ENCODE measurements at places on chromosomes 2 and 18. TPM values are rescaled to one million over a fixed set of nuclear protein-coding genes. Genes with fewer than 3 reads are reported as not detected.

Gene SOWAHC
- total RNA-seq: 16.1 TPM

Gene PARD3B
- total RNA-seq: 19.6 TPM

GRCh38 chr2:144877893-144878292 lies 358.0 kb upstream of the ZEB2 start:
- H3K4me1 ChIP-seq: no peaks in the 10 kb centered on the region
- no peaks in the 10 kb centered on the region for H3K27me3 ChIP-seq
- H3K27ac ChIP-seq: no peak overlapping the region
- no peak overlapping the region for H3K4me3 ChIP-seq
- no peak for DNase-seq

DNA sequence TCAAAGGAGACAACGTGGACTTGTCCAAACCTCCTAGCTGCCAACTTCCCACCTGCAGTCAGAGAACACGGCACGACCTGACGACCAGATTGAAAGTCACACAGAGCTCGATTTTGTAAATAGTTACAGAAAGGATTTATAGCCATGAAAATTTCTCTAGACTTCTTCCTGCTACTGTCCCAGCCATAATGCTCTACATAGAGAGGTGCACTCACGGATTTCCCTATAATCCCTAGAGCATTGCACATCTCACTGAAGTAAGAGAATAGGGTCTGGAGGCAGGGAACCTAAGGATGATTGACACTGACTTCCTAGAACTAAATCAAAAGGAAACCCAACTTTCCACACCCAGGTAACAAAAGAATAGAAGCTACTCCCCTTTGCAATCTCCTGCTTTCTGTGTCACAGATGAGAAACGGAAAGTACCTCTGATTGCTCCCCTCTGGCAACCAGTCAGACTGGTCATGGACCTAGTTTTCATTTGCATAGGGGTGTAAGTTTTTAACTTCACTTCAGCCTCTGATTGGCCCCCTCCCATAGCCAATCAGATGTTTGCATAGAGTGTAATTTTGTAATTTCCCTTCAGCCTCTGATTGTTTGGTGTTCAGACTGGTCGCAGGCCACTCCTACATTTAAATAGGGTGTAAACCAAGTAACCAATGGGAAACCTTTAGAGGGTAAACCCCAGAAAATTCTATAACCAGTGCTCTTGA lies 58.6 kb upstream of the FBXO11 start:
- H3K4me3 ChIP-seq: no peak overlapping the region
- no peak overlapping the region for H3K27ac ChIP-seq
- H3K27me3 ChIP-seq: no peaks in the 10 kb centered on the region
- DNase-seq: no peak

DNA sequence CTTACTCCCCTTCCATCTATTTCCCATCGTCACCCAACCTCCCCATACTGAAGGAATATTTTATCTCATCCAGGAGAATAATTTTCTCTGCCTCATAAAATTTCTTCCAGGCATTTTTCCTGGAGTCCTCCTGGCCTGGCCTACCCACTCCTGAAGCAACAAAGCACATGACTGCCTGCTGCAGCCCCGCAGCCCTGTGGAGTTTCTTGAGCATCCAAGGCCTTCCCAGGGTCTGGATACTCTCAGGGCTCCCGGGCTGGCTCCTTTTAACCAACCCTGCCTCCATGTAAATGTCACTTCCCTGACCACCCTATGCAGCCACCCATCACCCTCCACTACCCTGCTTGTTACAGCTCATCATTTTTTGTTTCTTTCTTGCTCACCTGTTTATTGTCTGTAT lies 64.0 kb downstream of the CDH20 start:
- no peaks in the 10 kb centered on the region for H3K27me3 ChIP-seq
- DNase-seq: no peak
- no peak overlapping the region for H3K27ac ChIP-seq
- no peak overlapping the region for H3K4me3 ChIP-seq

Gene FAM124B
- 5.8 TPM for total RNA-seq

- peaks cover 5% of the 10 kb centered on the region for H3K4me1 ChIP-seq
- no peak for DNase-seq
- no peak overlapping the region for H3K27ac ChIP-seq
- no peaks in the 10 kb centered on the region for H3K36me3 ChIP-seq
- H3K4me3 ChIP-seq: no peak overlapping the region
Measured at GRCh38 chr2:238434846-238435751, 8.4 kb downstream of the ASB1 start.

Gene SETBP1
- total RNA-seq: 16.1 TPM

GRCh38 chr2:107931412-107931811 lies 54.9 kb upstream of the SLC5A7 start:
- H3K4me3 ChIP-seq: no peak overlapping the region
- H3K27ac ChIP-seq: no peak overlapping the region
- H3K27me3 ChIP-seq: no peaks in the 10 kb centered on the region
- no peak for DNase-seq
- H3K36me3 ChIP-seq: no peaks in the 10 kb centered on the region
- no peaks in the 10 kb centered on the region for H3K4me1 ChIP-seq

Gene FAM136A
- 39.6 TPM for total RNA-seq

DNA sequence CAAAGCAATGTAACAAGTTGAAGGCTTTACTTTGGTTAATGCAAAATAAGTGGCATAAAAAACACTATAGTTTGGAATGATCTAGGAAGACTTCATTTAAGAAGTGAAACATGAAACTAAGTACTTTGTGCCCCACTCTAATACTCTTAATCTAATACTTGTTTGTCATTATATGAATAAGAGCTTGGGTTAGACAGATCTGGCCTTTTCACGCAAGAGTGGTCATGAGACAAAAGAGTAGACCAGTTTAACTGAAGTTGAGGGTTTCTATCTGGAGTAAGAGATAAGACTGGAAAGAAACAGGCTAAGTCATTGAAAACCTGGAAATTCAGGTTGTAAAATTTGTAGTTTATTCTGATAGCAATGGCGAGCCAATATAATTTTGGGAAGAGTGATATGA lies 2.8 kb downstream of the SLC30A6 start:
- no peak overlapping the region for H3K27ac ChIP-seq
- H3K36me3 ChIP-seq: no peaks in the 10 kb centered on the region
- no peak overlapping the region for H3K4me3 ChIP-seq
- H3K27me3 ChIP-seq: no peaks in the 10 kb centered on the region
- DNase-seq: no peak

DNA sequence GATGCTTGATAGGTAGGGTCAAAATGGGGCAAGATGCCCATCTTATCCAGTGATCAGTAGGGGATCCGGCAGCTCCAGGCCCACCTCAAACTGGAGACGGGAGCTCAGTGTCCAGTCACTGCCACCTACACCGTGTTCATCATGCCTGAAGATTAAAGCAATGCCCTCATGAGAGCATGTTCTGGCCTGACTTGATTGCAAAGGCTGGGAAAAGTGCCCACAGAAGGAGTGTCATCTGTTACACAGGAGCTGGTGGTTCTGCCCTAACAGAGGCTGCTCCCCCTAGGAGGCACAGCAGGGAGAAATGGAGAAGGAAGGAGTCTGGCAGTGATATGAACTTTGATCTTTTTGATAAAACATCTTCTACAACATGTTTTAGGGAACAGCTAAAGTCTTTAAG lies 92.3 kb downstream of the CCBE1 start:
- no peaks in the 10 kb centered on the region for H3K27me3 ChIP-seq
- no peak for DNase-seq
- H3K4me1 ChIP-seq: no peaks in the 10 kb centered on the region
- no peaks in the 10 kb centered on the region for H3K36me3 ChIP-seq

- DNase-seq: no peak
- H3K36me3 ChIP-seq: no peaks in the 10 kb centered on the region
- no peaks in the 10 kb centered on the region for H3K27me3 ChIP-seq
- H3K4me1 ChIP-seq: peaks cover 3% of the 10 kb centered on the region
- H3K4me3 ChIP-seq: no peak overlapping the region
Measured at GRCh38 chr18:22470248-22471235, 52.8 kb upstream of the CTAGE1 start.

DNA sequence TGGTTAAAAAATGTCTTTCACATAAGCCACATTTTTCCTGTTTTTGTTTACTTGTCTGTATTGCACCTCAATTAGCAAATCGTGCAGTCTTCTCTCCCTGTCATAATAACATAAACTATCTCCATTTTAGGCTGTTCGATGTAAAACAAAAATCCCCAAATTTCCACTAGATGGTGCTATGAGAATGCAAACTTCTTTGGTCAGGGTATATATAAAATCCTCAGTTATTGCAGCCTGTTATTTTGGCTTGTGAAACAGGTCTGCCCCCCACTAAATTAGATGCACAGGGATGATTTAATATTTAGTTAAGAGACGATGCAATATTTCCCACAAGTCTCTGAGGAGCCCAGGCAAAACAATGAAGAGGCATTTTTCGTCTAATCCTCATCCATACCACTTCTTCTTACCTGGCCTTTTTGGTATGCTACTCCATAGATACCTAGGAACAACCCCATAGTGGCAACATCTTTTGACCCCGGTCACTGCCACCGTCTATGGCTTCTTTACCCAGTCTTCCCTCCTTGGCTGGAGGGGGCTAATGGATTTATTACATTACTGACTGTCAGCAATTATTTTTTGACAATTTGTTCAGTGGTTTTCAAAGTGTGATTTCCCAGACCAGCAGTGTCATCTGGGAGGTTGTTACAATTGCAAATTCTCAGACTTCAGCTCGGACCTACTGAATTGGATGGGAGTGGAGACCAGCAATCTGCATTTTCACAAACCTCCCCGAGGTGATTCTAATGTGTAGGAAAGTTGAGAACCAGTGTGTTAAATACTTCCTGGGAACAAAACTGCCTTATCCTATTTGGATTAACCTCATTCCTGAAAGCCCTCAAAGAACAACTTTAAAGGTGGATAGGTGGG lies 117.4 kb upstream of the CWC22 start:
- H3K27ac ChIP-seq: no peak overlapping the region
- no peak overlapping the region for H3K4me3 ChIP-seq
- no peaks in the 10 kb centered on the region for H3K4me1 ChIP-seq
- no peaks in the 10 kb centered on the region for H3K36me3 ChIP-seq
- DNase-seq: no peak

Gene OR6B2
- total RNA-seq: not detected

DNA sequence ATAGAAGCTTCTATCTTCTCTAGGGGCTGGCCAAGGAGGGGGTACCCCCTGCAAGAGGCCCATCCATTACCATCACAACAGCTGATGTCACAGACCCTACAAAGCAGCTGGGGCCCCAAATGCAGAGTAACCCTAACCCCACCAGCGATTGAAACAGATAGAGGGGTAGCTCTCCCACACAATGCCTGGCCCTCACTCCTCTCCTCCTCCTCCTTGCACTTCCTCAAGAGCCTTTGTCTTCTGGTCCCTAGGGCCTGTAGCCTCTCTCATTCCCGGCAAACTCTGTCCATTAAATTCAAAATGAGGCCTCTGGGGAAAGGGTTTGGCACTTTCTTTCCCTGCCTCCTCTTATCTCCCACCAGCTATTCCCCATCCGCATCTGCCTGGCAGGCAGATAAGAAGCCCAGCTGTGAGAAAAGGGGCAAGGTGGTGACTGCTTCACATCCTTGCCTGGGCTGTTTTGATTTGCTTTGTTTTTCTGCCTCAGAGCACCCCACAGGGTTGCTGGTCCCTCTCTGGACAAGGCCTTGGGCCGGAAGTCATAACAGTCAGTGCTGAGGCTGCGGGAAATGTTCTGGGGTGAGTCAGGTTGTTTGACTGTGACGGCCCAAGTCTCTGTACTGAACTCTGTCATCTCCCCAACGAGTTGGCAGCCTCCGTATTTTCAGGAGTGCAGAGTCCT lies 26.1 kb upstream of the CYP26B1 start:
- no peak overlapping the region for H3K27ac ChIP-seq
- H3K27me3 ChIP-seq: no peaks in the 10 kb centered on the region
- no peaks in the 10 kb centered on the region for H3K36me3 ChIP-seq
- H3K4me1 ChIP-seq: no peaks in the 10 kb centered on the region

GRCh38 chr18:75289761-75290160 lies 79.2 kb downstream of the TSHZ1 start:
- DNase-seq: no peak
- no peak overlapping the region for H3K4me3 ChIP-seq
- H3K27ac ChIP-seq: no peak overlapping the region
- H3K27me3 ChIP-seq: no peaks in the 10 kb centered on the region

Gene SLC11A1
- total RNA-seq: 2.8 TPM

- no peak overlapping the region for H3K27ac ChIP-seq
- no peaks in the 10 kb centered on the region for H3K36me3 ChIP-seq
- peaks cover 6% of the 10 kb centered on the region for H3K4me1 ChIP-seq
- no peaks in the 10 kb centered on the region for H3K27me3 ChIP-seq
- H3K4me3 ChIP-seq: no peak overlapping the region
Measured at GRCh38 chr2:25307949-25308557, 33.7 kb downstream of the DNMT3A start.

Gene DLX1
- not detected for total RNA-seq

Gene AGBL5
- 18.2 TPM for total RNA-seq

- DNase-seq: no peak
- no peaks in the 10 kb centered on the region for H3K36me3 ChIP-seq
- H3K27ac ChIP-seq: no peak overlapping the region
- no peaks in the 10 kb centered on the region for H3K27me3 ChIP-seq
Measured at GRCh38 chr2:209564816-209565215, 141.0 kb downstream of the MAP2 start.

DNA sequence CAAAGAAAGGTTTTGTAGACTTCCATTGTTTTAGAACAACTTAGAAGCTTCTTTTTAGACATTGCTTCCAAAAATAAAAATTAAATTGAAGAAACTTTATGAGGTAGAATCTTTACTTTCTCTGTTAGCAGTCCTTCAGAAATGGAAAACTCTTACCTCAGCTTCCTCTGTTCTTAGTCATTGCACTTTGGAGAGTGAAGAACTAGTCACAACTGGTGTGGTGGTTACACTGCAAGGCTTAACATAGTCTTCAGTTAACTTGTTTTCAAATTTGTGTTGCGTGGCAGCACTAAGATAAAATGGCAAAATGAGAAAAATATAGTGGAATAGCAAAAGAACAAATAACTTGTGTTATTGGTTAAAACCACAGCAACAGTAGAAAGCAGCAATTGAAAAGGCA lies 332.6 kb downstream of the KIAA1328 start:
- H3K27me3 ChIP-seq: no peaks in the 10 kb centered on the region
- no peak overlapping the region for H3K27ac ChIP-seq
- H3K36me3 ChIP-seq: no peaks in the 10 kb centered on the region
- H3K4me1 ChIP-seq: no peaks in the 10 kb centered on the region
- no peak for DNase-seq
- H3K4me3 ChIP-seq: no peak overlapping the region

DNA sequence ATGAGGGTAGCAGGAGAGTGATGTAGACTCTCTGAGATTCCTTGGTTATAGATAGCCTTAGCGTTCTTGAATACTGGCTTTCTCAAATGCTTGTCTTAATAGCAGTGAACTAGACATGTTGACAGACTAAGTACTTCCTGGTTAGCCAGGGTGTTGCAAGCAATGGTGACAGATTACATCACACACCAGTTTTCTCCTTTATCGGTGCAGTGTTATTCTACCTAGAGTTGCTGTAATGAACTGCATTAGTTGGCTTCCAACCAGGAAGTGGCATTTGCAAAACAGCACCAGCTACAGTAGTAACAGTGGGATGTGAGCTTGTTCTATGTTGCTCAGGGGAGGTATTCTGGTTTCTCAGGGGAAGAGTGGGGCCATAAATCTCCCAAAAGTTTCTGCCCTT lies 582.2 kb upstream of the DDX18 start:
- H3K27ac ChIP-seq: no peak overlapping the region
- H3K36me3 ChIP-seq: no peaks in the 10 kb centered on the region
- H3K4me3 ChIP-seq: no peak overlapping the region
- H3K4me1 ChIP-seq: no peaks in the 10 kb centered on the region
- no peak for DNase-seq

Gene KIF5C
- total RNA-seq: 1.2 TPM

Gene TXNDC2
- total RNA-seq: not detected

All from Peyer's patch (tissue), 4 donors.